ENCODE measurements at places on chromosomes 12 and 14. TPM values are rescaled to one million over a fixed set of nuclear protein-coding genes. Genes with fewer than 3 reads are reported as not detected.
A peak's percentile ranks its signal among the peaks of the same experiment; 100 is the strongest.

Gene ATP5F1B
- 256 TPM for total RNA-seq

Gene NFE2
- total RNA-seq, result not detected

Gene TCL1B
- not detected for total RNA-seq

Gene TOMM20L
- not detected for total RNA-seq

Gene PTCSC3
- not detected for total RNA-seq

Gene GALNT8
- 1.3 TPM for total RNA-seq

Gene INSM2
- not detected for total RNA-seq

DNA sequence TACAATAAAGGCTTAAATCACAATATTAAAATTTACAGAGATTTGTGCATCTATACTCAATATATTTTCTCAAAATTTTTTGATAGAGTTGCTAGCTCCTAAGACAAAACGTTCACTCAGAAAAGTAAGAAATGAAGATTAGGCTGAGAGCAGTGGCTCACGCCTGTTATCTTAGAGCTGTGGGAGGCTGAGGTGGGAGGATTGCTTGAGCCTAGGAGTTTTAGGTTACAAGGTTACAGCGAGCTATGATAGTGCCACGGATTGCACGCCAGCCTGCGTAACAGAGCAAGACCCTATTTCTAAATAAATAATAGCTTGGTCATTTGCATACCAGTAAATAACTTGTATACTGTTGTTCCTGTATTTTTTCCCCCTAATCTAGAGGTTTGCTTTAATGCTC is 35.0 kb upstream of the CFL2 start:
- H3K27ac ChIP-seq, result no peak overlapping the region
- H3K36me3 ChIP-seq, result peaks cover 11% of the 10 kb centered on the region
- H3K27me3 ChIP-seq, result no peaks in the 10 kb centered on the region

DNA sequence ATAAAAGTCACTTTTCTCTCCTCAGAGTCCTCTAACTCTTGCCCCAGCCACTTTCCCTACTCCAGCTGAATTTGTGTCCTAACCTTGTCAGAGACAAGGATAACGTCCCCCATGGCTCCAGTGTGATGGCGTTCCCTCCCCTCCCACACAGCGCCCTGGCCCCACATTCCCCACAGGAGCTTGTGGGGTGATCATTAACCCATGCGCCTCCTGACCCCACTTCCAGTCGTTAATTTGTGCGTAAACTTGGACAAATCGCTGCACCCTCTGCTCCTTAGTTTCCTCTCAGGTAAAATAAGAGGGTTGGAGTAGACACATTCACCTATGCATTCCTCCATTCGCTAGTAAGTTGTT is 22.9 kb upstream of the BCDIN3D start:
- no peaks in the 10 kb centered on the region for H3K27me3 ChIP-seq
- no peaks in the 10 kb centered on the region for H3K4me1 ChIP-seq
- H3K36me3 ChIP-seq, result no peaks in the 10 kb centered on the region
- no peak overlapping the region for H3K27ac ChIP-seq

GRCh38 chr12:116604178-116604895 is 45.2 kb downstream of the MAP1LC3B2 start:
- peaks cover 5% of the 10 kb centered on the region for H3K4me1 ChIP-seq
- DNase-seq, result no peak
- no peak overlapping the region for H3K27ac ChIP-seq
- no peak overlapping the region for H3K4me3 ChIP-seq

- DNase-seq, result no peak
- H3K27ac ChIP-seq, result no peak overlapping the region
- H3K27me3 ChIP-seq, result no peaks in the 10 kb centered on the region
- H3K36me3 ChIP-seq, result no peaks in the 10 kb centered on the region
Observed at GRCh38 chr12:71393625-71394024, 46.0 kb upstream of the LGR5 start.

GRCh38 chr12:26399381-26399780 is 204.0 kb downstream of the SSPN start:
- H3K4me3 ChIP-seq, result no peak overlapping the region
- no peaks in the 10 kb centered on the region for H3K4me1 ChIP-seq
- no peak for DNase-seq

GRCh38 chr12:130109062-130109945 is 53.0 kb upstream of the FZD10 start:
- H3K4me1 ChIP-seq, result no peaks in the 10 kb centered on the region
- no peak overlapping the region for H3K4me3 ChIP-seq

DNA sequence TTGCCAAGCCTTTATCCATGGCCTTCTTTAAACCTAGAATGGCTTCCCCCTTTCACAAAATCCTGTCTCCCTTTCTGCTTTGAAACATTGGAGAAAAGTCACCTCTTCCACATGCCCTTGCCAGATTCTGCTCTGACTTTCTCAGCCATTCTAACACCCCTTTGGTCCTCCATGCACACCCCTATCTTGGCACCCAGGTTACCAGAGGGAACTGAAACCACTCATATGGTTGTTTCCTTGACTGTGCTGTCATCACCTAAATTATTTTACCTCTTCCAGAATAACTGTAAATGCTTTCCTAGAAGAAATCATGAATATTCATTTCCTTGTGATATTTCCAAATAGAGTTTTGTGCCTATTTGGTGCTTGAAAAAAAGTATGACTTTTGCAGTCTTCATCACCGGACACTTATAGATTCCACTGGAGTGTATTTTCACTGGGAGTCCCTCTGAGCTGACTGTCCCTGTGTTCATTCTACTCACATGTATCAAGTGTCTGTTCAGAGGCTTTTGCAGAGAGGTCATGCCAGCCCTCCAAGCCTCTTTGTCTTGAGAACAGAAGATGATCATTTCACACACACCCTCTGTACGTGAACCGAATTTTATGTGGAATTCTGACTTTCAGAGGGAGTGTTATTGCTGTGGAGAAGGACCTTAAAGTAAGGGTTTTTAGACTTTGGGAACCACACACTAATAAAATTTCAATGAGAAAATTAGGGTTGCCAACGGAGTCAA is 74.1 kb downstream of the PLXNC1 start:
- DNase-seq, result no peak
- no peaks in the 10 kb centered on the region for H3K36me3 ChIP-seq
- H3K4me1 ChIP-seq, result no peaks in the 10 kb centered on the region
- H3K4me3 ChIP-seq, result no peak overlapping the region
- no peaks in the 10 kb centered on the region for H3K27me3 ChIP-seq
- H3K27ac ChIP-seq, result no peak overlapping the region

GRCh38 chr12:60168441-60168840 is 572.6 kb downstream of the SLC16A7 start:
- no peak overlapping the region for H3K27ac ChIP-seq
- no peaks in the 10 kb centered on the region for H3K36me3 ChIP-seq
- no peak for DNase-seq
- no peaks in the 10 kb centered on the region for H3K27me3 ChIP-seq

- no peak for DNase-seq
- H3K4me1 ChIP-seq, result no peaks in the 10 kb centered on the region
Observed at GRCh38 chr12:27031531-27031930, 9.2 kb downstream of the MED21 start.

- no peak overlapping the region for H3K27ac ChIP-seq
- no peak overlapping the region for H3K4me3 ChIP-seq
- no peaks in the 10 kb centered on the region for H3K4me1 ChIP-seq
- H3K27me3 ChIP-seq, result no peaks in the 10 kb centered on the region
- DNase-seq, result no peak
Observed at GRCh38 chr14:78005325-78005724, 164.8 kb upstream of the NRXN3 start.

DNA sequence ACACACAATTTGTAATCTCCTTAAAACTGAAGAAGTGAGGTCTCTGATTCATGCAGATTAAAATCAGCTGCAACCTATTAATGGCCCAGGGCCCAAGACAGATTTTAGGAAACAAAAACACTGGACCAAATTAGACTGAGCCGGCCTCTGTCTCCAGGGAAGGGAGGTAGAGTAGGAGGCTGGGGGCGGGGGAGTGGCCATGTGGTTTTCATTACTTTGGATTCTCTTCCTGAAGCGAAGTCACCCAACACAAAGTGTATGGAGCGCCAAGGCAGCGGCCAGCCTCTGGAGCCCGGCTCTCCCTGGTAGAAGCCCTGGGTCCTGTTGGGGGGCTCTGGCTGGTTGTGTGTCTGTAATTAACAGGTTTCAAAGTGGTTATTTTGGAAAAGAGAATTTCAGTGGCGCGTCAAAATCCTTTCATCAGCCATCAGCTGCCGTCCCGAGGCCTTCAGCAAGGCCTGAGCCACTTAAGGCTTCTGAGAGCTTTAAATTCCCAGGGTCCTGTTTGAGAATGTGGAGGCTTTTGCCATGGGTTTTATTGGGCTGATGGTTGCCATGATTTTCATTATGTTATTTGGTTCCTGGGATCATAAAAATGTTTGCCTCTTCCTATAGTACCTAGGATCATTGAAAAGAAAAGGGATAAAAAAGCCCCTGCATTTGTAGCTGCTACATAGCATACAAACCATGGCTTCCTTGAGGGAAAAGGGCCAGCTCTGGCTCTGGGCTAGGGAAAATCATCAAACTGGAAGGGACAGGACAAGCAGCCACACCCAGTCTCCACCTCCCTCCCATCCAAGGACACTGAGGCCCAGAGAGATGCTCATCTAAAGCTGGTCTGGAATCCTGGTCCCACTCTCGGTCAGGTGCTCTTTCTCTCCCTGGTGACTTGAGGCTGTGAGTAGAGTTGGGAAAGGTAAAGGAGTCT is 282.4 kb downstream of the ZFP36L1 start:
- no peak overlapping the region for H3K4me3 ChIP-seq
- peaks cover 60% of the 10 kb centered on the region for H3K4me1 ChIP-seq
- H3K27ac ChIP-seq, result no peak overlapping the region
- H3K27me3 ChIP-seq, result no peaks in the 10 kb centered on the region
- DNase-seq, result no peak

- no peaks in the 10 kb centered on the region for H3K4me1 ChIP-seq
- H3K27ac ChIP-seq, result no peak overlapping the region
- H3K4me3 ChIP-seq, result no peak overlapping the region
- H3K36me3 ChIP-seq, result no peaks in the 10 kb centered on the region
- H3K27me3 ChIP-seq, result no peaks in the 10 kb centered on the region
Observed at GRCh38 chr14:92785667-92786426, 8.3 kb upstream of the GOLGA5 start.

DNA sequence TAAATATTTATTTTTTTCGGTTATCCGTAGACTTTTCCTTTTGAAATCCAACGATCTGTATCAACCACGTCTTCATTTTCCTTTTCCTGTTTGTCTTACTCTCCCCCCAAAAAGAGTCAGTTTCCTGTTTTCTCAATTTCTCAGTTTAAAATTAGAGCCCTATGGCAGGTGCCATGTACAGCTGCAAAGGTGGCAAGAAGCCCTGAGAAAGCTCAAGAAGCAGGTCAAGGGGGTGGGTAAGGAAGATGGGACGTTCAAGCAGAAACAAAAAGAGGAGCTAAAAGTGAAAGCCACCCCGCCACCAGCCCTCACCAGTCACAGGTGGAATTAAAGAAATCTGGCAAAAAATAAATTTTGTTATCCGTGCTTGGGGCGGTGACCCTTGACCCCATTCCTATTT is 26.7 kb downstream of the SLC35E3 start:
- H3K4me3 ChIP-seq, result no peak overlapping the region
- H3K36me3 ChIP-seq, result no peaks in the 10 kb centered on the region
- peaks cover 12% of the 10 kb centered on the region for H3K4me1 ChIP-seq
- no peak overlapping the region for H3K27ac ChIP-seq
- H3K27me3 ChIP-seq, result no peaks in the 10 kb centered on the region

GRCh38 chr12:62436164-62436503 is 30.5 kb upstream of the MON2 start:
- H3K36me3 ChIP-seq, result no peaks in the 10 kb centered on the region
- H3K27ac ChIP-seq, result no peak overlapping the region
- peaks cover 11% of the 10 kb centered on the region for H3K27me3 ChIP-seq
- H3K4me1 ChIP-seq, result peaks cover 21% of the 10 kb centered on the region
- no peak for DNase-seq
- no peak overlapping the region for H3K4me3 ChIP-seq

DNA sequence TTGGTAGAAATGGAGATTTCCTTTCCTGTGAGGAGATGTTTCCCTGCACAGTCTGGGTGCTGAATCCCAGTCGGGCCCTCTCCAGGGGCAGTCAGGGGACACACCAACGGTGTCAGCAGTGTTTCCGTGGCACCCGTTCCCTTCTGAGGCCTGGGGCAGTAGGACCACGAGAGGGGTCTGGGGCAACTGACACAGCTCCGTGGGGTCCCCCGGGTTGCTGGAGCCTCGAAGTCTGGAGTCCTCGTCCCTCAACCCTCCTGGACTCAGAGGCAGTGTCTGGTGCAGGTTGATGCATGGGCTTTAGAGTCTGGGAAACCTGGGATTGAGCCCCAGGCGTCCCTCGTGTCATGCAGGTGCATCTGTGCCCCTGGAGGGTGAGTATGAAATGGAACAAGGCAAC is 327.3 kb downstream of the ADGRD1 start:
- DNase-seq, result no peak
- no peaks in the 10 kb centered on the region for H3K4me1 ChIP-seq
- no peak overlapping the region for H3K4me3 ChIP-seq
- no peaks in the 10 kb centered on the region for H3K27me3 ChIP-seq

DNA sequence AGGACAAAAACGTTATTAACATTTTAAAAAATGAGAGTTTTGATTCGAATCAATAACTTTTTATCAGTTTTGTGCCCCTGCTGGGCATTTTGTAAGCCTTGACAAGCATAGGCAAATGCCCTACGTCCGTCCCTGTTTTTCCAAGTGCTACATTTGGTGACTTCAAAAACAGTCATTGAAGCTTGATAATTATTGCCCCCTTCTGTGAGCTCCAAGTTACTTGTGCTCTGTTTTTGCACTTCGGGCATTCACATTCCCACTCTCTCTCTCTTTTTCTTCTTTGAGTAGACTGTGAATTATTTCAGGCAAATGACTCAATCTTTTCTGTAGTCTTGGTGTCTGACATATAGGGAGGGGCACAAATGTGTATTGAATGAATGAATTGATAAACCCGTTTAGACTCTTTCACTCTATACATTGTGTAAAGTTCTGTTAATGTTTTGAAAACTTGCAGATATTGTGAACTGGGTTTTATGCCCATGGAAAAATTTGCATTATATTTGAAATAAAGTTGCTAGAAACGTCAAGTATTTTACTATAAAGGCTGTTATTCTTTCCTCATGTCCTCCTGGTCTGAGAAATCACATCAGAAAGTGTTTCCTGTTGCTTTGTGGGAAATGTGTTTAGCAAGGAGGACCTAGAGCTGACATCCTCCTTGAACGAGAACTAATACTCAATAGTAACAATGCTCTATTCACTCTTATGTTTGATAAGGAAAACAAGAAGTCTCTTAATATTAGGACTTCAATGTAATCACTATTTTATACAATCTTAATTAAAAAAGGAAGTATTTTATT is 1.4 kb downstream of the APAF1 start:
- H3K27me3 ChIP-seq, result no peaks in the 10 kb centered on the region
- peaks cover 19% of the 10 kb centered on the region for H3K36me3 ChIP-seq
- DNase-seq, result no peak
- H3K4me1 ChIP-seq, result peaks cover 24% of the 10 kb centered on the region
- H3K4me3 ChIP-seq, result peak overlapping the region; percentile 88

GRCh38 chr12:108881953-108882352 is 2.1 kb downstream of the DAO start:
- no peaks in the 10 kb centered on the region for H3K27me3 ChIP-seq
- H3K4me3 ChIP-seq, result no peak overlapping the region
- no peaks in the 10 kb centered on the region for H3K4me1 ChIP-seq

- no peak overlapping the region for H3K27ac ChIP-seq
- H3K36me3 ChIP-seq, result no peaks in the 10 kb centered on the region
- H3K4me3 ChIP-seq, result no peak overlapping the region
- H3K27me3 ChIP-seq, result no peaks in the 10 kb centered on the region
Observed at GRCh38 chr12:2672863-2673262, 121.9 kb upstream of the FKBP4 start.

- no peak for DNase-seq
- no peak overlapping the region for H3K27ac ChIP-seq
- H3K27me3 ChIP-seq, result no peaks in the 10 kb centered on the region
- H3K4me3 ChIP-seq, result no peak overlapping the region
Observed at GRCh38 chr14:100474196-100474595, 113.0 kb downstream of the BEGAIN start.

GRCh38 chr12:73659802-73660201 is 877.8 kb upstream of the ATXN7L3B start:
- no peak overlapping the region for H3K27ac ChIP-seq
- H3K4me3 ChIP-seq, result no peak overlapping the region
- no peaks in the 10 kb centered on the region for H3K4me1 ChIP-seq
